ENCODE measurements at places on chromosomes 12 and 14.
A peak's percentile ranks its signal among the peaks of the same experiment; 100 is the strongest.

DNA sequence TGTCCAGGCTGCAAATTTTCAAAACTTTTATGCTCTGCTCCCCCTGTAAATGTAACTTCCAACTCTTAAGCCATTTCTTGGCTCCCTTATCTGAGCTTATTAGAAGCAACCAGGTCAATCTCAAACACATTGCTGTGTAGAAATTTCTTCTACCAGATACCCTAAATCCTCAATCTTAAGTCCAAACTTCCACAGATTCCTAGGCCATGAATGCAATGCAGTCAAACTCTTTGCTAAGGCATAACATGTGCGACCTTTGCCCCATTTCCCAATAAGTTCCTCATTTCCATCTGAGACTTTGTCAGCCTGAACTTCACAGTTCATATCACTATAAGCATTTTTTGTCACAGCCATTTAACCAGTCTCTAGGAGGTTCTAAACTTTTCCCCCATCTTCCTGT, 64.5 kb downstream of the TMTC3 start:
- DNase-seq: no peak

DNA sequence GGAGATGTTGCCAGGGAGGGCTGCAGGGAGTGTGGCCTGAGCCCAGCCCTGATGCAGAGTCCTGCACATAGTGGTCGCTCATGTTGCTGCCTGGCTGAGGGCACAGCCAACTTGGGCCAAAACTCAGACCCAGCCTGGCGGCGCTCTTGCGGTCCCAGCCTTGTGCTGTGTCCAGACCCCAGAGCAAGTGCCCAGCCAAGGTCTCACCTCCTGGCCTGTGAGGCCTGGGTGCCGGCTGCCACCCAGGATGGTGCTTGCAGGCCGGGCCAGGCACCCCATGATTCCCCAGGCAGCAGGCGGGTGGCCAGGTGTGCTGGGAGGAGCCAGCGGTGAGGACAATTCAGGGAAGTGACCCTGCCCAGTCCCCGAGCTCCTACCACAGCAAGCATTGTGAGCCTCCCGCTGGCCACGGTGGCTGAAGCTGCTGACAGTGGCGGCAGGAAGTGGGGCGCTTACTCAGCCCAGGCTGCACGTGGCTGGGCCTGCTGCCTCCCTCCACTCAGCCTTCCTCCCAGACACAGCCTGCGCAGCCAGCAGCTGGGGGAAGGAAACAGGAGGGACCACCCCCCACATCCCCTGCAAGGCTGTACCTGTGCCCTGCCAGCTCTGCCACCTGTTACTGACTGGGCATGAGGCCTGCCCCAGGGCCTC, 17.7 kb upstream of the PGF start:
- DNase-seq: no peak

GRCh38 chr14:69845787-69846186, 33.4 kb upstream of the SMOC1 start:
- DNase-seq: no peak

- no peak for DNase-seq
Measured at GRCh38 chr12:88381466-88381865, 198.8 kb downstream of the KITLG start.

DNA sequence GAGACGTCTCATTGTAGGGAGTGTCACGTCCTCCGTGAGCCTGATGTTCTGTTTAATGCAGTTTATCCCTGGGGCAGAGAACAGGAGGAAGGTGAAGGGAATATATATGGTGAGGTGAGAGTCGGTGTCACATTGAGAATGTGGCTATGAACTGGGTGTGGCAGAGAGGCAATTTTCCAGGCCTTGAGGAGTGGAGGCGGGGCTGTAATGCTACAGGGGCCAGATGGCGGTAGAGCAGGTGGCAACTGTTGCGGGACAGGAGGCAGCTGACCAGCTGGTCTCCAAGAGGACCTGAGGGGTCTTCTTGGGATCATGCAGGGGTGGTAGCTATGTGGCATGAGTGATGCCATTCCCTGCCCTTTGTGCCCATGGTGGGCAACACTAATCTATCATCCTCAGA, 59.6 kb downstream of the CACNA1C start:
- DNase-seq: no peak

GRCh38 chr14:25944020-25944419, 653.8 kb downstream of the NOVA1 start:
- DNase-seq: no peak

- DNase-seq: no peak
Measured at GRCh38 chr14:68922201-68922621, 56.9 kb downstream of the ACTN1 start.

DNA sequence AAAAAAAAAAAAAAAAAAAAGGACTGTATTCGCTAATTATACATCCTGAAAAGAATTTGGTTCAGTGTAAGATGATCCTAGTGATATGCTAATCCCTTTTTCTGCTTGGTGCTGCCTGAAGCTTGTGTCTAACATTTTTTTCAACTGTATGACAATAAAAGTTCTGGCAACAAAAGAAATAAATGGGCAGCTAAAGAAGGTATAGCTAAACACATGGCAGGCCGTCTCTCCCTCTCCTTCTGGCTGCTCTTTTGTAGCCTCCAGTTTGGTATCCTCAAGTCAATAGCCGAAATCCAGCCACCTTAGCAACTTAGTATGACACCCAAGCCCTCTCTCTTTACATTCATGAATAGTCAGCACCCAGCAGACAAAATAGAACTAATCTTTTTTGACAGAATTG, 198.3 kb upstream of the OTX2 start:
- DNase-seq: no peak

DNA sequence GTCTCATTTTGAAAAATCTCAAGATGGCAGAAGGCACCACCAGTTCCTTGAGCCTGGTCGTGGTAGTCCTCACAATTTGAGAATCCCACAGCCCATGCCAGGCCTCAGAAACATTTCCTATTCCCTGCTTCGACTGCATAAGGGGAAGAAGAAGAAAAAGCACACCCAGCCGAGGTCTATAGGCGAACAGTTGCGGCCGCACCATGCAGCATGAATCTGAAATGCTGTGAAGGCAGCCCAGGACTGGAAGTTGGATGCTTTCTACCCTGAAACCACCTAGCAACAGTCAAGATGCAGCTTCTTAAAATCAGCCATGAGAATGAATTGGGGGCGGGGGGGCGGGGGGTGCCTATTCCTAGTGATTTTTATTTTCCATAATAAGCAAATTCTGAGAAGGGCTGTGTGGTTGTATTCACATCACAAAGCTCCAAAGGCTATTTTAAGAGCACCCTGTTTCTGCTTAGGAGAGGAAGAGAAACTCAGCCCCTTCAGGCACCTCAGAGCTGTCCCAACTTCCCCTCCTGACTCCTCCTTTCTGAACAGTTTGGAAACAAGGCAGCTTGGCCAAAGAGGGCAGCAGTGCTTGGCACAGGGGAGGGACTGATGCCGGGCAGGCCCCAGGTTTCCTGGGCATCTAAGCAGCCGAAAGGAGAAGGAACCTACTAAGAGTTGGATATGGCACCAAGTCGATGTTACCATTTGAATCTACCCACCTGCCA, 172.5 kb upstream of the FOXN3 start:
- no peak for DNase-seq

GRCh38 chr12:14272956-14273912, 92.2 kb upstream of the ATF7IP start:
- DNase-seq: no peak

GRCh38 chr12:132282950-132283771, 46.2 kb downstream of the GALNT9 start:
- DNase-seq: no peak

GRCh38 chr12:76400136-76400535, 51.9 kb upstream of the BBS10 start:
- DNase-seq: no peak

- no peak for DNase-seq
Measured at GRCh38 chr14:104326848-104327247, 188.5 kb downstream of the KIF26A start.

GRCh38 chr12:95215949-95216348, 1.3 kb downstream of the FGD6 start:
- DNase-seq: no peak

DNA sequence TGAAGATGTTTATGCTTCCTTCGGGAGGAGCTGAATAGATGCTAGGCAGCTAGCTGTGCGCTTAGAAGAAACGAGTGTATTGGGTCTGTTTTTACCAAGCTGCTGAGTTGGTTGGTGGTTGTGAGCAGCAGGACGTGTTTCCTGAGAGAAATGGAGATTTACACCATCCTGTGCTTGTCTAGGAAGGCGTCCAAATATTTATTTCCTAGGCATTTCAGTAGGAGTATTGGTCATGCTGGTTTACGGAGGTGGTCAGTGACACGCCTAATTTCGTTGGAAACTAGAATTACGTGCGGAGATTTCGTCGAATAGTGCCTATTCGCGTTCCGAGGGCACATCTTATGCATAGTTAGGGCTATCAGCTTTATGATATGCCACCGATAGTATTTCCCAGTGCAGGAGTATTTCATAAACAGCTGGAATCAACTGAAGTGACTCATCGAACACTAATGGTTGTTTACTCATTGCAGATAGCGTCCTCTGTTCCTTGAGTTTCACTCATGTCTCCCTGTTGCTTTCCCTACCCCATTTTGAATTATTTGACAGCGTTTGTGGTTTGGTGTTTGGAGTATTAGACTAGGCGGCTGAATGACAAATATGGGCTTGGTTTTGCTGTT, 780 bp downstream of the TBC1D15 start:
- DNase-seq: no peak

GRCh38 chr12:44640427-44641190, 235.5 kb downstream of the NELL2 start:
- no peak for DNase-seq

DNA sequence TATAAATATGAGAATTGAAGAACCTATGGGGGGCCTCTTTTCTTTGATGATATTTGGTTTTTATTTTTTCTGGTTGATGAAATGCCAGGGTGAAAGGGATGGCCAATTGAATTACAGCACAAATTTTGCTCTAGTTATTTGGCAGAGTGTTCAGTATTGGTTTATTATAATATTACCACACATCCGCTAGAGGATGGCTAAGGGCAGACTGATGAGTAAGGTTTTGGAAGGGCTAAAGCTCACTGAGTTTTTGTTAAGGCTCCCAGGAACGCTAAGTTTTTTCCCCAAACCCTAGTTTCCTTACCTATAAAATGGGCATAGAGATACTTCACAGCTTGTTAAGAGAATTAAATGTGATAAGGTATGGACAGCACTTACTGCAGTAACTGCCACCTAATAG, 34.3 kb upstream of the LRRC10 start:
- no peak for DNase-seq

GRCh38 chr12:14284184-14284722, 81.2 kb upstream of the ATF7IP start:
- DNase-seq: no peak

GRCh38 chr12:110247340-110248095, 33.5 kb upstream of the ATP2A2 start:
- no peak for DNase-seq

GRCh38 chr12:75900781-75901254, 130.8 kb downstream of the PHLDA1 start:
- no peak for DNase-seq

- peak; percentile 38 for DNase-seq
Measured at GRCh38 chr12:54549774-54550451, 512 bp downstream of the PDE1B start.

GRCh38 chr12:6631549-6631961, 4.2 kb downstream of the LPAR5 start:
- no peak for DNase-seq

GRCh38 chr14:32296366-32296765, 32.7 kb upstream of the AKAP6 start:
- no peak for DNase-seq

DNA sequence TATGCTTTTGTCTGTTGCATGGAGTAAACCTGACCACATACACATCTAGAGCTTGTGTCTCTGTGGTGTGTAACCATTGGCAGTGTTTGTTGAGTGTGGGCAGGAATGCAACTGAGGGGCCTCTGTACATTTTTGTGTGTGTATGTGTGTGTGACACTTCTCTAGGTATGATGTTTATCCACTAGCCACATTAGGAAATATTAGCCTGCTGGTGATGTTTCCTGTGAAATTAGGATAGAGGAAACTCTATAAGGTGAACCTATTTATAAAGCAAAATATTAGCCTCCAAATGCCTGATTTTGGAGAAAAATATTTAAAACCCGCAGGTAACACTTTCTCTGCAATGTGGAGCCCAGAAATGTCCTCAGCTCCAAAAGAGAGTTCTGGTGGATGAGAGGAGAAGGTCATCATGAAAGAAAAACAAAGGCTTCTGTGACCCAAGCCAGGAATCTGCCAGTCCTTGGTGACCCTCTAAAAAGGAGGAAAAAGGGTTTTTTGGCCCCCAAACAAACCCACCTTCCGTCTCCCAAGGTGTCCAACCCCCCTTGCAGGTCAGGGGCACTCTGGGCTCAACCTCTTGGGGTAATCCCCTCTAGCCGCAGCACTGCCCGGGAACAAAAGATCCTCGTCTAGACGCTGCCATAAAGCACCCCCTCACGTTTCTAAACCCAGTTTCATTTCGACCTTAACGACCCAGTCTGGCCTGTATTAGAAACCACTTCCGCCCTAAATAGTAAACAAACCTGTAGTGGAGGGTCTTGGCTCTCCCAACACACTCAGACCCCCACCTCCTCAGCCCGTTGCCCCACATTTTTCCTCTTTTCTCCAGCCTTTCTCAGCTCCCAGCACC, 3.1 kb upstream of the HOTAIR start:
- DNase-seq: no peak

DNA sequence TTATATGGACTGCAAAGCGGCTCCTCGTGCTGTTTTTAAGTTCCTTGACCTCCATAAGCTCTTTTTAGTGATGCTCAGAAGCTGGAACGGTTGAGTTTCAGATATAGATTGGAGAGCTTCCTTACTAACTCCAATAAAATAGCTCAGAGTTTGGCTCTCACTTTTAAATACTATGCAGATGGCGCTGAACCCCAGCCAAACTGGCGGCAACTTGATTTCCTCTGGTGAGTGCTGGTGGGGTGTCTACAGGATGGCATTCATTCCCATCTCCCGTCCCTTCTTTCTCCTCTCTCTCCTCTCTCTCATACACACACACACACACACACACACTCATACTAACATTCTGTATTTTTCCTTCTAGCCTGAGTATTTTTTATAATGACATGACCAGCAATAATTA, 346.3 kb downstream of the ETNK1 start:
- DNase-seq: no peak

DNA sequence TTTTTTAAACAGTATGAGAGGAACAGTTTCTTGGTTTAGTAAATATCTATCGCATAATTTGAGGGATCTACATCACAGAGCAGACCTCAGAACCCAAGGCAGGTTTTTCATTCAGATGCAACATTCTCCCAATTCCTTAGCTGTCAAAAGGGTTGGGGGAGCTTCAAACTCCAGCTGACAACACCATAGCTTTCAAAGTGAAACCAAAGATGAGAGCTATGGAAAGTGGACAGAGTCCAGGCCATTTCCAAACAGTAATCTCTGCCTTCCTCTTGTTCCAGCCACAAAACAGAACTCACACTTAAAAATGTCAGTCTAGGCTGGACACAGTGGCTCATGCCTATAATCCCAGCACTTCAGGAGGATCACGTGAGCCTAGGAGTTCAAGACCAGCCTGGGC, 87.8 kb downstream of the SPRING1 start:
- DNase-seq: no peak

Data from D341Med (cell line).